ENCODE measurements at places on chromosomes 13 and 19. TPM values are rescaled to one million over a fixed set of nuclear protein-coding genes. Genes with fewer than 3 reads are reported as not detected.
A peak's percentile ranks its signal among the peaks of the same experiment; 100 is the strongest.

WTIP gene
- 17.0 TPM for total RNA-seq

PRTN3 gene
- not detected for total RNA-seq

RNF6 gene
- 25.5 TPM for total RNA-seq

CACNG7 gene
- total RNA-seq, result 25.3 TPM

DNA sequence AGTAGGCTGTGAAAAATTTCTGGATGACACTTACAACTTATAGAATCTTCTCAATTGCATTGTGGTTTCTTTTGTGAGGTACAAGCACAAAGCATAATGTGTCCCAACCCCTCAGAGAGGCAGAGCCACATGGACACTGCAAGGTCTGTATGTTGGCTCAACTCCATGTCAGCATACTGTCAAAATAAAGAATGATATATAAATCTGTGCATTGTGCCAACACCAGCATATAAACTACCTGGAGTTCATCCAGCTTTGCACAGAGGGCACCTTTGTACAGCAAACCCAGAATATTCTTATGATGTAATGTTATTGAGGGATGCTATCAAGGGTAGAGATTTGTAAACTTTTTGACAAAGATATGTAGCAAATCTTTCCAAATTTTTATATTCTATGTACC is 1065.8 kb upstream of the MIR17HG start:
- DNase-seq, result no peak

GRCh38 chr19:33868076-33868735 is 71.5 kb downstream of the KCTD15 start:
- no peak for DNase-seq

- no peak for DNase-seq
These were observed 19.8 kb upstream of the ACP7 start for GRCh38 chr19:39064405-39064804.

- DNase-seq, result no peak
These were observed 190.2 kb downstream of the GPC6 start for GRCh38 chr13:93416736-93417355.

GRCh38 chr19:47436712-47437401 is 17.5 kb upstream of the MEIS3 start:
- DNase-seq, result peak; percentile 90

Data from neural crest cell (in vitro differentiated cells).